ENCODE measurements at places on chromosomes 11 and 22. TPM values are rescaled to one million over a fixed set of nuclear protein-coding genes. Genes with fewer than 3 reads are reported as not detected.

DNA sequence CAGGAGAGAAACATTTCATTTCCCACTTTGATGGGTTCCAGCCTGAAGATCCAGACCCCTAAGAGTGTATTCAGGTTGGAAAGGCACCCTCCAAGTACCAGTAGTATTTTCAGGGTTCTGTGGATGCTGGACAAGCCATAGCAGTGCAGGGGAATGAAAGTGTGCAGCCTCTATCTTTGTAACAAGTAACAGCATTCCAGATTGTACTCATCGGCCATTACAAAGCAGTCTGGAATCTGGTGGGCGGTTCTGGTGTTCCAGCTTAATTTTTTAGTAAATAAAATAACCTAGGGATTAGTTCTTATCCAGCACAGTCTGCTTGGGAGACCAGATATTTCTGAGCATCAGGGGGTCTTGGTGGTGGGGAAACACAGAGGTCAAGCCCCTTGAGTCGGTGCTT lies 22.6 kb downstream of the APLNR start:
- peaks cover 4% of the 10 kb centered on the region for H3K27me3 ChIP-seq
- peak; percentile 73 for DNase-seq
- peaks cover 34% of the 10 kb centered on the region for H3K4me1 ChIP-seq
- peak overlapping the region; percentile 26 for H3K4me3 ChIP-seq
- peak overlapping the region; percentile 4 for H3K27ac ChIP-seq

Gene SSTR3
- not detected for total RNA-seq

Gene MMP8
- not detected for total RNA-seq

Gene TMEM45B
- total RNA-seq: not detected
